Naive B cell (primary cell): ENCODE measurements at places on chromosomes 13 and 19. TPM values are rescaled to one million over a fixed set of nuclear protein-coding genes. Genes with fewer than 3 reads are reported as not detected.

IRGC gene
- polyA plus RNA-seq, result not detected

ZNF17 gene
- 13.0 TPM for polyA plus RNA-seq

KLF2 gene
- polyA plus RNA-seq, result 361 TPM

ZNF134 gene
- 18.6 TPM for polyA plus RNA-seq

DNA sequence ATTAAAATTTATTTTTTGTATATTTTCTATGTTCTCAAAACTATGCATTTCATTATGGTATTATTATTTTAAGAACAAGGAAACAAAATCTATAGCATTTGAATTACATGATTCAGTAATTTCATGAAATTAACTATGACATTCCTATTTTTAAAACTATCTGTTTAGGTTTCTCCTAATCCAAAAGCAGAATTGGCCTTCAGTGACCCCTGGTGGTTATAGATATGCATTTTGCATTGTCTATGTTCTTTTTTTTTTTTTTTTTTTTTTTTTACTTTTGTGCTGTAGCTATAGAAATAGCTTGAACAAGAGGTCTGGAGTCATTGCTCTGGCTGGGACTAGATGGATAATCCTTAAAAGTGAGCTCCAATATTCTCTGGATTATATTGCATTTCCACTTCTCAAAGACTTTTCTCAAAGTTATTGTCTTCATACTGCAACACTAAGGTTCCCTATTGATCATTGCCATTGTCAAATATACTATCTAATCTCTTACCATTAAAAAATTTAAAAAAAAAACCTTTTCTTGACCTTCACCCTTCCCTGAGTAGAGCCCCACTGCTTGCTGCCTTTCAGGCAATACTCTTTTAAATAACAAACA, 15.9 kb upstream of the DNAJC3 start:
- no peak for DNase-seq

DNA sequence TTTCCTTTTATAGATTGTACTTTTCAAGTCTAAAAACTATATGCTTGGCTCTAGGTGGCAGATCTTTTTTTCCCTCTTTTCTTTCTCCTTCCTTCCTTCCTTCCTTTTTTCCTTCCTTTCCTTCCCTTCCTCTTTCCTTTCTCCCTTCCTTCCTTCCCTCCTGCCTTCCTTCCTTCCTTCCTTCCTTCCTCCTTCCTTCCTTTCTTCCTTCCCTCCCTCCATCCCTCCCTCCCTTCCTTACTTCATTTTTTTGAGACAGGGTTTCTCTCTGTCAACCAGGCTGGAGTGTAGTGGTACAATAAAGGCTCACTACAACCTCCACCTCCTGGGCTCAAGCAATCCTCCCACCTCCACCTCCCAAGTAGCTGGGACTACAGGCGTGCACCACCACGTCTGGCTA, 48.1 kb downstream of the F2RL3 start:
- no peak for DNase-seq

DNA sequence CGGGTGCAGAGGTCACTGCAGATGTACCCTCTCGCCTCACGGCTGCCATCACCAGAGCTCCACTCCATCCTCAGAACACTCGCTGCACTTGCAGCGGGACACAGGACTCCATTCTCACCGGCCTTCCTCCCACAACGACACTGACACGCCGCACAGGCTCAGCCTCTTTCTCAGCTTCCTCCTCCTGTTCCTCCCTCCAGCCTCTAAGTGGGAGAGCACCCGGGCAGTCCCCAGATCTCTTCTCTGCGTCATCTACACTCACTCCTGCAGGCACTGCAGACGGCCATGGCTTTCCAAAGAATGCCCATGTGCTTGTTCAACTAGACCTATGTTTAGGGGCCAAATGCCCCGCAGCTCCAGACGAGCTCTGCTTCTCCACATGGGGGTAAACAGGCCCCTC, 14.3 kb upstream of the FKRP start:
- DNase-seq, result no peak

DNA sequence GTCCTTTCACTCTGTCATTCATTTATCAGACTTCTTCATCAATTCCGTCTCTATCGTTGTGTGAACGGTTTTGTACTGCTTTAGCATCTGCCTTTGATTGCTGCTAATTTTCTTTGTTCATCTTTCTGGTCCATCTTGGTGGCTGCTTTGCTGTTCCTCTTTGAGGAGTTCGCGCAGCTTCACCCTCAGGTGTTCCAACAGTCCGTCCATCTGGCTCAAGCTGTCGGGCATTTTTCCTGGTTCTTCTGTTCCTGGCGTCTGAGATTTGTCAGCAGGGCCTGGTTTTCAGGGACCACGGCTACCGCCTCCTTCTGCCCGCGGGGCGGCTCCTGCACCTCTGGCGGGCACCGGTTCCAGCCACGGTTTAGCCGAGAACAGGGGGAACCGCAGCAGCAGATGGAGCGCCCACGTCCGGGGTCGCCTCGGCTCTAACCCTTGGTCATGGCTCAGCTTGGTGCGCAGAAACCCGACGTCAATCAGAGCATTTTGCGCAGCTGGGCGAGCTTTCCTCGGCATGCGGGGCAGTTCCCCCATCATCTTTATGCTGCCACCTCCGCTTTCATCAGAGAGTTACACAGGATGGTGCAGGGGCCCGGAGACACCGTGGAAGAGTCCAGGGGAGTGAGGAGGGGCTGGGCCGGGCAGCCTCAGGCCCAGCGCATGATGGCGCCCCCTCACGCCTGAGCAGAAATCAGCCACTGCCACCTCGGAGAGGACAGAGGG, 89.5 kb downstream of the ZNF100 start:
- no peak for DNase-seq

DNA sequence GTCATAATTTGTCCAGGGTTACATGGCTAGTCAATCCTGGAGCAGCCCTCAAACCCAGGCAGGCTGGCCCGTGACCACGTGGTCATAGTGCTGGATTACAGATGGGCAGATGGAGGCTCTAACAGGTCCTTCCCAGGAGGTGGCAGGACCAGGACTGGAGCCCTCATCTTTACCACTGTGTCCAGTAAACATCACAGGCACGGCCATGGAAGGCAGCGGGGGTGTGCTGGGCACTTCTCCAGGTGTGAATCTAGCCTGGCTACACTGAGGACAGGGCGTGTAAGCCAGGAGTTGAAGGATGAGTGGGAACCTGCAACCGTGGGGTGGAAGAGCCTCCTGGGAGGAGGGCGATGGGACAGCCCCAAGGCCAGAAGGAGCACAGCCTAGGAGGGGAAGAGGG, 6.1 kb downstream of the CIC start:
- no peak for DNase-seq

- DNase-seq, result no peak
Measured at GRCh38 chr13:101434486-101434885, 18.0 kb upstream of the ITGBL1 start.

DNA sequence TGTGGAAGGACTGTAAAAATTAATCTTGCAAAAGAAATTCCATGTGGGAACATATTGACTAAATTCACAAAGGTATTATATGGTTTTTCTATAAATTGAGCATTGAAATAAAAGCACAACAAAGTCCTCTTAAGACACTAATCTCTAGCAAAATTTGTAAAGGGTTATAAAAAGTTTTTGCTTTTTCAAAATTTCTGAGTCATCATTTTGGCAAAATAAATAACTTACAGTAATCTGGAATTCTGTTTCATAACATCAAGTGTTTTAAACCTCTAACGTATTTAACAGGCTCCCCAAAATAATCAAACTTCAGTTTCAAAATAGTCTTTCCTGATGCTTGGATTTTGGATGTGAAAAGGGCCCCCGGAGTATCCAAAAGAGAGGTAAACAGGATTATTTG, 26.0 kb downstream of the MED4 start:
- no peak for DNase-seq

GRCh38 chr19:7858109-7858770, 15.9 kb downstream of the PRR36 start:
- no peak for DNase-seq

DNA sequence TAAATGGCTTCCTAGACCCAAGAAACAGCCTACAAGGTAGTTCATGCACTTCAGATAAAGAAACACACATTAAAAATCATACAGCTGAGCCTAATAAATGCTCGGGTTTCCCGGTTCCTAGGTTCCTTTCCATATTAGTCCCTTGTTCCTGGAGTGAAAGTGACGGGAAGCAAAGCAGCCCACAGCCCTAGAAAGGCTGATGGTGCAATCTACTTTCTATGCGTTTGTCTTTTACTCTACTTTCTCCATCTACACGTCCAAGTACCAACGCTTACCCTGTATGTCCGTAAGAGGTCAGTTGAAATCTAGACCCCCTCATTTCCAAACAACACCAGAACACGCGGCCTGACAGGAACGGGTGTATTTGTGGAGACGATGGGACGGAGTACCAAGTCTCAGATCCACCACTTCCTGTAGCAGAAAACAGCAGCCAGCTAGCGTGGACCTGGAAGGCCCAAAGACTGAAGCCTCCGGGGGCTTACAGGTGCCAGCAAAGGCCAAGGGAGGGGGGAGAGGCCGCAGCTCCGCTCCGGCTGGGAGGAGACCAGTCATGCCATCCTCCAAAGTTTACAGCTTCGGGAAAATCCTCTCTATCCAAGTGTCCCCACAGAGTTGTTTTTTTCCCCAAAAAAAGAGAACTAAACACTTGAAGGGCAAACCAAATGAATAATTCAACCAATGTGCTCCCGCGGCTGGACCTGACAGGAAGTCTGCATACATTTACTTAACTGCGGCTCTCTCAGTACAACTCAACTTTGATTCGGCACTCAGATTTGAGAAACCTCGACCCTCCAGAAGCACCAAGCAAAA, 34.1 kb downstream of the STK24 start:
- DNase-seq, result no peak
